ENCODE measurements at places on chromosomes 3 and 15. TPM values are rescaled to one million over a fixed set of nuclear protein-coding genes. Genes with fewer than 3 reads are reported as not detected.

- peak; percentile 13 for DNase-seq
Measured at GRCh38 chr15:58077427-58077826, 11.9 kb upstream of the ALDH1A2 start.

DNA sequence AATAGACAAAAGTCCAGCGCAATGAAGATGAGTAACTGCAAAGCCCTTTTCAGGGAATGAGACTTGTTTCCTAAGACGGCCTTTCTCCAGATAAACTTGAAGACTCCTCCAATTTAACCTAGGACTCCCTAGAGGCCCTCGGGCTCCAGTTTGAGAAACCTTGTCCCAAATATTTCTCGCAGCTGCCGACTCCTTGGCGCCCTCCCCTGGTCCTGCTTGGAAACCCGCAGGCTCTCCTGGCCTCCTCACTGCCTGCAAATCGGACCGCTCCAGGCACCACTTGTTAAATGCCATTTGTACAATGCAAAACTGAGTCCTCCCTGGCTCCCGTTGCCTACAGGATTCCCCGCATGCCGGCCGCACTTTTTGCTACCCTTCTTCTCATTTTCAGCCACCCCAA, 36.8 kb downstream of the MUC4 start:
- peak; percentile 55 for DNase-seq

GRCh38 chr15:42890161-42890913, 30.2 kb downstream of the TTBK2 start:
- peak; percentile 91 for DNase-seq

DNA sequence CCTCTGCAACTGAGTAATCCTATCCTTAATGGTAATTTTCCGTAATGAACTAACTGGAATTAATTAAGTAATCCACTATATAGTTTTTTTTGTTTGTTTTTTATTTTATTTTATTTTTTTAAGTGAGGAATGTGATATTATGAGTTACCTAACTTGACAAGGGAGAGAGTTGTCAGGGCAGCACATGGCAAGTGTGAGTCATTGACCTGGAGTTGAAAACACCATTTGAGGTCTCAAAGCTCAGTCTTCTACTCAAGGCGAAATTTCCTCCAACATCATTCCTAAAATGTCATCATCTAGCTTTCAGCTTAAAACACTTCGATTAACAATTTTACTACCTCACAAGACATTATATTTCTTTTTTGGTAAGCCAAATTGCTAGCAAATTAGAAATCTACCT, 87.8 kb downstream of the NECTIN3 start:
- DNase-seq, result no peak

DNA sequence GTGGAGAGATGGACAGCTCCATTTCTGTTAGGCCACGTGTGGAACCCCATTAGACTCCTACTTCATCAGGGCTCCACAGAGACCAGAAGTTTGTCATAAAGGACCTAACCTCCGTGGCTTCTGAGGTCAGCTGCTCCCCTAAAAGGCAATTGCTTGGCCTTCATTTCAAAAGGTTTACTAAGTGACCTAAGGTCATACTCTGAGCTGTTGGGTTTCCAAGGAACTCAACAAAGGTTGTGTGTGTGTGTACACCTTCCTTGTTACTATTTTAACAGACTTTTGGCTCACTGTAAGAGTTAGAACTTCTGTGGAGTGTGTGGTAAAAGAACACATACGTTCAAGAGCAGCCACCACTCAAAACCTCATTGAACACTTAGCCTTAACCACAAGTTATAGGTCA, 73.9 kb downstream of the SEC22A start:
- no peak for DNase-seq

DNA sequence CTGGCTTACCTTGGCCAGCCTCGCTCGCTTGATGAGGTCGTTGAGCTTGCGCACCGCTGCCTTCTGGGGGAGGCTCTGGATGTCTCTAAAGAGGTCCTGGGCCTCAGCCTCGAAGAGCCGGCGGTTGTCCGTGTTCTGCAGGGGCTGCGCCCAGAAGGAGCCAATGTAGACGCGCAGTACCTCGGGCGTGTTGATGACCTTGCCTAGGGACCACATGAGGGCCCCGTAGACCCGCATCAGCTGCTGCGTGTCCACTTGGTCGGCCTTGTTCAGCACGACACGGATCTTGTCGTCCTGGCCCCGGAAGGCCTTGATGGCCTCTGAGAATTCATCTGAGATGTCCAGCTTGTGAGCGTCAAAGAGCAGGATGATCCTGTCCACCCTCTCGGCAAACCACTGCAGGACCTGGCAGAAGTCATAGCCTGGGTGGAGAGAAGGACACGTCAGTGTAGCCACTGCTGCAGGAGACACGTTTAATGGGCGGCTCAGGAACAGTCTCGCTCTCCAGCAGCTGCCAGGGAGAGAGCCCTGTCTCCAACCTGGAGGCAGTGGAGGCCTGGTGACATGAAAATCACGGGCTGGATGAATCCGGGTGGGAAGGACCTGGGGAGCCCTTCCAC, 25.5 kb upstream of the SPTBN5 start:
- DNase-seq, result no peak

DNA sequence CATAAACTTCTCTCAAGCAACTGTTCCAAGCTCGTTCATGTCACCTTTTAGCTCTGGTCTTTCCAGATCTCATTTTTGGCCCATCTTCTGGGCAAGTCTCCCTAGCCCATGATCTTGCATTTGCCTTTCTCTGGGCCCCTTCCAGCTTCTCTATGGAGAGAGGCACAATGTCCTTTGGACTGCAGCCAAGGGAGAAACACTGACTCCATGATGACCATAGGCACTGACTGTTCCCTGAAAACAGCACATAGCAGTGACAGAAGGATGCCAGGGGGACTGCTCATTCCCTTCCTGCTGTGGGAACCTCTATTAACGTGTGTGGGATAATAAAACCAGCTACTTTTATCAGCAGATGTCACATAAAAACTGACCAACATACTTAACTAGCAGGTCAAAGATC, 60.3 kb downstream of the STRIT1 start:
- DNase-seq, result peak; percentile 9

GRCh38 chr3:24352893-24353553, 141.6 kb downstream of the THRB start:
- no peak for DNase-seq

DNA sequence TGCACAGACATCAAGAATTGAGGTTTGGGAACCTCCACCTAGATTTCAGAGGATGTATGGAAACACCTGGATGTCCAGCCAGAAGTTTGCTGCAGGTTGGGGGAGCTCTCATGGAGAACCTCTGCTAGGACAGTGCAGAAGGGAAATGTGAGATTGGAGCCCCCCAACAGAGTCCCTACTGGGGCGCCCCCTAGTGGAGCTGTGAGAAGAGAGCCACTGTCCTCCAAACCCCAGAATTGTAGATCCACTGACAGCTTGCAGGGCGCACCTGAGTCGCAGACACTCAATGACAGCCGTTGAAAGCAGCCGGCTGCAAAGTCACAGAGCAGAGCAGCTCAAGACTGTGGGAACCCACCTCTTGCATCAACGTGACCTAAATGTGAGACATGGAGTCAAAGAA, 34.6 kb upstream of the EPHA6 start:
- no peak for DNase-seq

- peak; percentile 68 for DNase-seq
Measured at GRCh38 chr3:114290911-114291901, 2.6 kb upstream of the TIGIT start.

- no peak for DNase-seq
Measured at GRCh38 chr3:29590461-29590860, 309.6 kb downstream of the RBMS3 start.

DNA sequence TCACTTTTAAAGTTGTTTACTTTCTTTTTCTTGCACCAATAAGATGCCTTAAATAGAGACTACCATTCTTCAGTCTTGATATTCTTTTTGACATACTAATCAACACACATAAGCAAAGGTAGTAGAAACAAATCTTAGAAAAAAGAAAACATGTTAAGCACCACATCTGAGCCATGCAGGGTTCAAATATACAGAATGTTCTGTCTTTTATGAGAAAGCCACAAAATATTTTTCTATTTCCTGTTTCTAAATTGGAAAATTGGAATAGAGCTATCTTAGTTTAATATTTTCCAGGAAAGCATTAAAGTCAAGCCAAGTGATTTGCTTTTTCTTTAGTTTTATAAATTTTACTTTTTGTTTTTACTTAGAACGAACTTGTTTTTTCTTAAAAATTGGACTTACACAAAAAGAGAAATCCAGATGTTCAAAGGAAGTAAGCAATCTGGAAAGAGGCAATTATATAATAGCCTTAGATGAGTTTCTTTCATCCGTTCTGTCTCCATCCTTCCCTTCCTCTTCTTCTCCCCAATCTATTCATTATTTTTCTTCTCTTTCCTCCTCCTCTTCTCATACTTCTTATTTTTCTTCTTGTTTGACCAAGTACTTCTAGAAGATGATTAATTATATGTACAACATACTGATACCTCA, 731.7 kb downstream of the SQOR start:
- no peak for DNase-seq

GRCh38 chr3:14123308-14124222, 1.1 kb downstream of the CHCHD4 start:
- no peak for DNase-seq

DNA sequence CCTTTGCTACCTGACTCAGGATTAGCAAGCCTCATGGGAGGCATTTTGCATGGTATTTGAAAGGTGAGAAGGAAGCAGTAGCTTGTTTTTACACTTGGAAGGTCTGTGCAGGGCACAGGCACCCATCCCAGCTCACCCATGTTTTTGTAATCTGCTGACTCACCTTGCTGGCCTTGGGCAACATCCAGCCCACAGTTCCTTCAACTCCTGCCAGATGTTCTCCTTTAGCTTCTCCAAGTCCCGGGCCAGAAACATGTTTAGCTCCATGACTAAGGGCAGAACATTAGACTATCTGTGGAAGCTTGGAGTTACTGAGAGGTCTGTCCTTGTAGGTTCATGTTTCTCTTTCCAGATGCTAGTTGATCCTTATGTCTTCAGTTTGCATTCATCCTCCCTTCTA, 12.4 kb upstream of the ZNF770 start:
- DNase-seq, result no peak

GRCh38 chr15:32119286-32119685, 89.0 kb downstream of the CHRNA7 start:
- DNase-seq, result no peak

- DNase-seq, result no peak
Measured at GRCh38 chr3:167941234-167941995, 154.3 kb downstream of the GOLIM4 start.

DNA sequence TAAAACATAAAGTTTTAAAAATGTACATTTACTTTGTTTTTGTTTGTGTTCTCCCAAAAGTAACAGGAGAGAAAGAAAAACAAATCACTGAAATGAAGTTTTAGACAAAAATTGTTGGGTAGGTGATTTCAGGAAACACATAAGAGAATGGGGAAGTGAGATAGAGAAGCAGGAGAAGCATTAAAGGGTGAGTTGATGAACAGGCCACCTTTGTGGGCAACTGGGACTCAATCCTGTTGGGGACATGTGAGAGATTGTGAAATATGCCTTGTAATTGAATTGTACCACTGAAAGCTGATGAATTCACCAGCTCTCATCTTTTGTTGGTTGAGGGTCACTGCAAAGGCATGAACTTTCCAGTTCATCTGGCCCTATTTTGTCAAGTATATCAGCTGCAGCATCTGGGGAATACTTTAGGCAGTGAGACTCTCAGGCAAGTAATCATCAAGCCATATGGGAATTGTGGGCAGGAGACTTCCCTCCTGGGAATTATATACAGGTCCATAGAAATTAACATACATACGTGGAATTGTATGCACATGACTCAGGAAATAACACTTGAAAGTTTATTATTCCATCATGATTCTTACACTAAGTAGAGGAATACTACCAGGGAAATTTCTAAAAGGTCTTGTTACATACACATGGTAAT, 181.0 kb downstream of the ZBBX start:
- DNase-seq, result no peak

GRCh38 chr15:67479781-67480505, 41.0 kb upstream of the C15orf61 start:
- peak; percentile 46 for DNase-seq

DNA sequence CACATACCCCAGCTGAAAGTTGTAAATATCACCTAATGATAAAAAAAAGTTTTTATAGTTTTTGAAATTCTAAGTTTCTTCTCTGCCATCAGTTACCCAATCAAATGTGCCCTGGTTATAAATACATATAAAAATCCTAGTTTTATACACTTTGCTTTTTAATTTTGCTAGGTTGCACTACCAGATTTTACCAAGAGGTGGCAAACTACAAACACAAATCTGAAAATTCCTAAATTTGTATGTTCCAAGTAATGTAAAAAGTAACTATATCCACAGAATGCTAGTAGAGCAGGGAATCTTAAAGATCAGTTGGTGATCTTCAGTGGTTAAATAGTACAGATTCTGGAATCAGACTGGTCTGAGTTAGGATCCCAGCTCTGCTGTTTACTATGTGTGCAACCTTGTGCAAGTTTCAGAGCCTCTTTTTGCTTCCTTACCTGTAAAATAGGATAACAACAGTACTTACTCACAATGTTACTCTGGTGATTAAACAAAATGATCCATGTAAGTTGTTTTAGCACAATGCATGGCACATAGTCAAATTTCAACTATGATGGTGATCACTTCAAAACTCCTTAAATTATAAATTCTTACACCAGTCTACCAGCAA, 11.0 kb downstream of the TRPM7 start:
- DNase-seq, result peak; percentile 59

DNA sequence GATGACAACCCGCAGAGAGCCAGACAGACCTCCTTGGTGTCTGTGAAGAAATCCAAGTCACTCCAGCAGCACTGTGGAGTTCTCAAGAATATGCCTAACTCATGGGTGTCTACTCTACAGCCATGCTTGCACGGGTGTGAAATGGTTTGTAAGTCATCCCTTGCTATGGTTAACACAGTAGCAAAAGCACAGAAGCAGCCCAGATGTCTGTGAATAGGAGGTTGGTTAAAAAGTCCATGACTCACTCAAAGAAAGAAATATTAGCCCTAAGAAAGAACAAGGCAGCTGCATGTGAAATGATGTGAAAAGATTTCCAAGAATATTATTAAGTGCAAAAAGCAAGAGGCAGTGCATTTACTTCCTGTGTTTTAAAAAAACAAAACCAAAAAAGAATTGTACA, 12.1 kb upstream of the LIMD1 start:
- no peak for DNase-seq

- DNase-seq, result no peak
Measured at GRCh38 chr15:57195326-57195725, 181.0 kb upstream of the CGNL1 start.

C3orf85 gene
- not detected for total RNA-seq

ZNF860 gene
- 1.1 TPM for total RNA-seq

GHSR gene
- not detected for total RNA-seq

MON1A gene
- total RNA-seq, result 7.9 TPM

DET1 gene
- total RNA-seq, result 2.2 TPM

CCR3 gene
- not detected for total RNA-seq

HTR3E gene
- total RNA-seq, result not detected

LRRC31 gene
- not detected for total RNA-seq

AADACL2 gene
- not detected for total RNA-seq

LMAN1L gene
- total RNA-seq, result not detected

ZMYND10 gene
- total RNA-seq, result 0.20 TPM

TOP2B gene
- 52.2 TPM for total RNA-seq
